Stimulated activated CD4-positive, alpha-beta T cell treated with anti-CD3 and anti-CD28 coated beads, TNF-alpha, amount 100 ng/mL, for 48 hours (primary cell): ENCODE measurements at places on chromosomes 1 and 21.

GRCh38 chr1:3681898-3682806 lies 29.8 kb downstream of the TP73 start:
- DNase-seq: no peak

GRCh38 chr1:225713281-225713680 lies 60.4 kb upstream of the ENAH start:
- no peak for DNase-seq

- DNase-seq: no peak
Observed at GRCh38 chr1:92367496-92367895, 68.6 kb downstream of the RPAP2 start.

DNA sequence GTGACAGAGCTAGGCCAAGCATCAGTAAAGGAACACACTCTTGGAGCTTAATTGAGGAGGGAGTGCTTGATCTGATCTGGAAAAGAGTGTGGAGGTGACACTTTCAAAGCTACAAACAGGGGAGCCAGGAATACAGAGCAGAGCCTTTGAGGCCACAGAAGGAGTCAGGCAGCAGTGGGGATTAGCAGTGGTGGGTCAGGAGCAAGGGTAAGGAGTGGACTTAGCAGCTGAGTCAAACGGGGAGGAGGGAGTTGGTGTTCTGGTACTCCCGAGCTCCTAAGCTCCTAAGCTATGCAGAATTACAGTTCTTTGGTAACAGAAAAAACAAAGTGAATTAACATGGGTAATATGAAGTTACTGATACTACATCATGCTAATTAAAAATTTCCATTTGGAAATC lies 14.5 kb downstream of the RAB4A start:
- DNase-seq: no peak

- DNase-seq: no peak
Observed at GRCh38 chr21:35053356-35054096, 4.4 kb upstream of the RUNX1 start.
